ENCODE measurements at places on chromosomes 5 and 9.

DNA sequence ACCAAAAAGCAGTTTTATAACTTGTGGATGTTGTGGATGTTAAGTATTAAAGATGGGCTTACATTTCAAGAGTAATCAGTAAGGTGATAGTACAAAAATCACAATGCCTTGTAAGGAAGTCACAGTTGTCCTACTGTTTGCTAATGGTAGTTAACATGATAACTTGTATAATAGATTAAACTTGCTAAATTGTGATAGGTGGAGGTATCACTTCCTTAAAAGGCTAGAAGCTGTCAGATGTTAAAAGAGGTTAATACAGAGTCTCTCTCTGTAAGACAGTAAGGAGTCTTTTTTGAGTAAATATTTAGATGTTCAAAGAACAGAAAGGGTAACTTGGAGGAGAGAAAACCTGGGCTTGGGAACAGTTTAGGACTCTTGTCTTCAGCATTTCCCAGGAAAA is 14.2 kb upstream of the MACIR start:
- DNase-seq: no peak

DNA sequence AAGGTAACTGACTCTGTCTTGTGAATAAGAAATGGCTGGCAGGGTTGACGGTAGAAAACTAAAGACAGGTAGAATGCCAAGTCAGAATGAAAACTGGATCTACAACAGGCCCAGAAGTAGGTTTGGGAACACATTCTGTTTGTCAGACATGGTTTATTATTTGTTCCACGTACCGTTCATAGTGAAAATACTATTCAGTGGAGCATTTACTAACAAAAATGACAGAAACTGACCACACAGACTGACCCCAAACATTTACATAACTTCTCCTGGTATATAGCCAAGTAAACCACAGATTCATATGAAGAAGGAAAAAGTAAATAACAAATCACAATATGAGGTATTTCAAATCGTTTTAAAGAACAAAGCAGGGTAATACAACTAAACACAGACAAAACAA is 73.7 kb downstream of the SLC38A9 start:
- no peak for DNase-seq

DNA sequence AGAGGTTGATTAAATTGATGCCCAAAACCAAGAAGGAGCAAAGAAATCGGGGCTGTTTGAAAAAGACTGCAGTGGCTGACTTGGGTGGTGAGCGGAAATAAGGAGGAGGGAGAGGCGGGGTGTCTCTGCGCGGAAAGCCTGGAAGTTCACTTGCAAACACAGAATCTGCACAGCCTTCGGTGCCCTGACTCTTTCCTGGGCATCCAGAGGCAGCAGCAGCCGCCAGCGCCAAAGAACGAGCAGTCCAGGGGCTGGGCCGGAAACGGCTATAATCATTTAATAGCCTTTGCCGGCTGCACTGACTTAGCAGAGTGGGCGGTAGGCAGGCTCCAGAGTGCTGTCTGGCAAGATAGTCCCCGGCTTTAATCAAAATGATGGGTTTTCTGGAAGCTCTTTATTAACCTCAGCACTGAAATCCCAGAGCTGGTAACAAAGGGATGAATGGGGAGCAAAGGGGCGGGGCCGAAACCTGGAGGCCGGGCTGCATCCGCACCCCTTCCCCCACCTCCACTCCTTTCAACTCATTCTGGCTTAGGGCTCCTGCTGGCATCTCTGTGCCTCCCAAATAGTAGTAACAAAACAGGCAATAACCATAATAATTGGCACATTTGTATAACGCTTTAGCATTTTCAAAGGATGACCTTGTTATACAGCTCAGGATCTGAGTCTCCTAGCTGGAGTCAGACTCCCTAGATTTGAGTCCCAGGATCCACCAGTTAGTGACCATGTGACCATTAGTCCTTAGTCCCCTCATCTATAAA is 35.7 kb downstream of the PCDHAC2 start:
- no peak for DNase-seq

DNA sequence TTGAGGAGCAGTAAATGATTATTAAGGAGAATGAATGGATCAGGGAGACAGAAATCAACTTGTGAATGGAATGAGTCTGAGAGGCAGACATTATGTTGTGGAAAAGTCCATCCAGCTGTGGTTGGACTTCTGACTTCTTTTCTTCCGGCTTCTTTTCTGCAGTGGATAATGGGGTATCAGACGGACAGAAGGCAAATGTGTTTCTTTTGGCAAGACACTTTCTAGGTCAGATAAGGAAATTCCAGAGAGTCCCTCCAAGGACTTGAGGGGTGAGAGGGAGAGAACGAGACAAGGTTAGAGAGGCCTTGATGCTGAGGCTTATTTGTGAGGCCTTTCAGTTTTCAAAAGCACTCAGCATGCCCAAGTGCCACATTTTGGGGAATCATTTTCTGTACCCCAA is 17.1 kb upstream of the GRHPR start:
- no peak for DNase-seq

DNA sequence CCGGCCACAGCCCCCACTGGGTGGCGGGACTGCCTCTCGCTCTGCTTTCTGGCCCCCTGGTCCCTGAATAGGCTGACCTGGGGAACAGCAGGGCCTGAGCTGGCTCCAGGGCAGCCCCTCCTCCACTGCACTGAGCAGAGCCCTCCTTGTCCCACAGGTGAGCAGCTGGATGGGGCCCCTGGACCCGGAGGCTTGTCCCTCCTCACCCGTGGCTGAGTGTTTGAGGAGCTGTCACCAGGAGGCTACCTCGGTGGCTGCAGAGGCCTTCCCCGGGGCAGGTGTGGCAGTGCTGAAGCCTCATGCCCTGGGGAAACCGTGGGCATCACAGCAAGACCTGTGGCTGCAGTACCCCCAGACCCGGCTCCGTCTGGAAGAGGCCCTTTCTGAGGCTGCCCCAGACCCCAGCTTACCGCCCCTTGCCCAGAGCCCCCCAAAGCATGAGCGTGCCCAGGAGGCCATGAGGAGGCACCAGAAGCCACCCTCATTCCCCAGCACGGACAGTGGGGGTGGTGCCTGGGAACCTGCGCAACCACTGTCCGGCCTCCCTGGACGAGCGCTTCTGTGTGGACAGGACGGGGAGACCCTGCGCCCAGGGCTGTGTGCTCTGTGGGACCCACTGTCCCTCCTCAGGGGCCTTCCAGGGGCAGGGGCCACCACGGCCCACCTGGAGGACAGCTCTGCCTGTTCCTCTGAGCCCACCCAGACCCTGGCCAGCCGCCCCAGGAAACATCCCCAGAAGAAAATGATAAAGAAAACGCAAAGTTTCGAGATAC is 28.5 kb upstream of the LRRC14B start:
- no peak for DNase-seq

- no peak for DNase-seq
Measured at GRCh38 chr9:100436571-100436970, 9.6 kb downstream of the MSANTD3 start.
